ENCODE measurements at places on chromosomes 6 and 20. TPM values are rescaled to one million over a fixed set of nuclear protein-coding genes. Genes with fewer than 3 reads are reported as not detected.

Gene CLDN20
- not detected for total RNA-seq

Gene CST3
- 114 TPM for total RNA-seq

Gene GPR6
- not detected for total RNA-seq

Gene IFT52
- 21.2 TPM for total RNA-seq

Gene BHLHE23
- 0.33 TPM for total RNA-seq

Gene COL21A1
- total RNA-seq, result not detected

Gene ADAM33
- total RNA-seq, result not detected

Gene FAM217A
- total RNA-seq, result not detected

Gene BTN1A1
- total RNA-seq, result 1.1 TPM

Gene DLK2
- total RNA-seq, result 0.38 TPM

Gene BMP5
- not detected for total RNA-seq

Gene IMPG1
- total RNA-seq, result not detected

Gene ZNF334
- total RNA-seq, result 1.7 TPM

Gene HCRTR2
- not detected for total RNA-seq

Gene DACT2
- not detected for total RNA-seq

Gene F13A1
- total RNA-seq, result 1.6 TPM

Gene ADGRF5
- 0.13 TPM for total RNA-seq

Gene HLA-DRA
- total RNA-seq, result 2,040 TPM

Gene TPMT
- total RNA-seq, result 7.9 TPM

Gene GSTA3
- total RNA-seq, result not detected

Measured in GM12878 (cell line).